ENCODE measurements at places on chromosomes 6 and 20.

- no peak for DNase-seq
- no peak overlapping the region for H3K27ac ChIP-seq
- H3K27me3 ChIP-seq: no peaks in the 10 kb centered on the region
- H3K36me3 ChIP-seq: peaks cover 38% of the 10 kb centered on the region
- no peak overlapping the region for H3K4me3 ChIP-seq
Observed at GRCh38 chr6:36515844-36516243, 31.4 kb downstream of the STK38 start.

GRCh38 chr6:159914565-159914923, 23.8 kb downstream of the MAS1 start:
- no peaks in the 10 kb centered on the region for H3K27me3 ChIP-seq
- H3K4me1 ChIP-seq: no peaks in the 10 kb centered on the region
- H3K27ac ChIP-seq: no peak overlapping the region

DNA sequence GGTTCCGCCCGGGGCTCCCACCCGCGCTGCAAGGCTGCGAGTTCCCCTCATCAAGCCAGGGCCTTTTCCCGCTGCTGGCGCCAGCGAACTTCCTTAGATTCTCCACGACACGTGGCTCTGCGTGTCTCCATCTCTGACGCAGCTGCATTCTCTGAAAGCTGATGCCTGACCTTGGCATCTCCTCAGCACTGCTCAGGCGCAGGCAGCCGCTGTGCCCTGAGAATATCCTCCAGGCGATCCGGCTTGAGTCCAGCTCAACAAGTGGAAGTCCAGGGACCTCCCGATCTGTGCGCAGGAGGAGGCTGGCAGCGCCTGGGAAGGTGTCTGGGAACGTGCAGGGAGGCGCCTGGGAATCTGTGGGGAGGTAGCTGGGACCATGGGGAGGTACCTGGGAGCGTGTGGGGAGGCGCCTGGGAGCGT, 171.2 kb upstream of the THBS2 start:
- no peak for DNase-seq
- no peaks in the 10 kb centered on the region for H3K36me3 ChIP-seq
- H3K27me3 ChIP-seq: no peaks in the 10 kb centered on the region
- H3K27ac ChIP-seq: no peak overlapping the region
- H3K4me3 ChIP-seq: no peak overlapping the region
- H3K4me1 ChIP-seq: peaks cover 7% of the 10 kb centered on the region

DNA sequence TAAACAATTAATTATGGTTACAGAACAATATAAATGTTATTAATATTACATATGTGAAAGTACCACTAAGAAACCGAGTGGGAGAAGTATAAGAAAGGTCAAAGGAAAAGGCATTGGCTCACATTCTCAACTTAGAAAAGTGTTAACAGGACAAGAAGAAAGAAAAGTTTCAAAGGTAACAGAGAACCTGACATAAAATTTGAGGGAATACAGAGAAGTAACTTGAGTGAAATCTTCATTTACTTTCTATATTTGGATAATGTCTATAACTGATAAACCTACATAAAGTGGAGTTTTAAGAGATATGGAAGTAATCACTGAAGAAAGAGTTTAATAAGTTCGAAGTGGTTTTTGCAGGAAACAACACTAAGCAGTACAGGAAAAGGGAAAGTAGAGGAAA, 30.1 kb downstream of the REPS1 start:
- H3K36me3 ChIP-seq: no peaks in the 10 kb centered on the region
- H3K27ac ChIP-seq: no peak overlapping the region
- no peak for DNase-seq
- no peak overlapping the region for H3K4me3 ChIP-seq
- H3K27me3 ChIP-seq: no peaks in the 10 kb centered on the region

- H3K36me3 ChIP-seq: no peaks in the 10 kb centered on the region
- no peak for DNase-seq
- no peak overlapping the region for H3K4me3 ChIP-seq
- H3K4me1 ChIP-seq: no peaks in the 10 kb centered on the region
Observed at GRCh38 chr6:80544555-80544954, 438.1 kb downstream of the BCKDHB start.

- no peaks in the 10 kb centered on the region for H3K36me3 ChIP-seq
- no peak overlapping the region for H3K4me3 ChIP-seq
- DNase-seq: no peak
- no peaks in the 10 kb centered on the region for H3K27me3 ChIP-seq
- H3K4me1 ChIP-seq: no peaks in the 10 kb centered on the region
Observed at GRCh38 chr6:99254616-99255550, 94.6 kb downstream of the FAXC start.

DNA sequence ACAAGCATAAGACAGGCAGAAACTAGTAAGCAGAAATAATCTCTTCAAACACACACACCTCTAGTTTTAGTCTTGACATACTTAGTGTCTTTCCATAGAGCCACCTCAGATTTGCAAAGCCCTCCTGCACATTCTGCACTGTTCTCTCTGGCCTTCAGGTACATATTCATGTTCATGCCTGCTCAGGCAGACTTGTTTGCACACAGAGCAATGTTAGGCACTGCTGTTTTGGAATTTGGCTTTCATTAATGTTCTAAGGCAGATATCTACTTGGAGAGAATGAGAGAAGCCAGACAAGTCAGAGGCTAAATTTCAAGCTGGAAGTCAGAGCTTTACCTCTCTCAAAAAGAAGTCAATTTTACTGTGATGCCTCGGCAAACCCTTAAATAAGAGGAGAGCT, 21.3 kb upstream of the DST start:
- no peak overlapping the region for H3K27ac ChIP-seq
- no peaks in the 10 kb centered on the region for H3K4me1 ChIP-seq
- no peaks in the 10 kb centered on the region for H3K27me3 ChIP-seq
- no peaks in the 10 kb centered on the region for H3K36me3 ChIP-seq
- no peak for DNase-seq

GRCh38 chr6:75089921-75090320, 115.9 kb downstream of the COL12A1 start:
- H3K4me1 ChIP-seq: no peaks in the 10 kb centered on the region
- no peak for DNase-seq
- H3K36me3 ChIP-seq: no peaks in the 10 kb centered on the region
- no peak overlapping the region for H3K27ac ChIP-seq

GRCh38 chr6:3876101-3876500, 26.9 kb downstream of the FAM50B start:
- H3K27ac ChIP-seq: no peak overlapping the region
- no peaks in the 10 kb centered on the region for H3K4me1 ChIP-seq
- peak; percentile 94 for DNase-seq
- no peak overlapping the region for H3K4me3 ChIP-seq
- H3K36me3 ChIP-seq: no peaks in the 10 kb centered on the region

DNA sequence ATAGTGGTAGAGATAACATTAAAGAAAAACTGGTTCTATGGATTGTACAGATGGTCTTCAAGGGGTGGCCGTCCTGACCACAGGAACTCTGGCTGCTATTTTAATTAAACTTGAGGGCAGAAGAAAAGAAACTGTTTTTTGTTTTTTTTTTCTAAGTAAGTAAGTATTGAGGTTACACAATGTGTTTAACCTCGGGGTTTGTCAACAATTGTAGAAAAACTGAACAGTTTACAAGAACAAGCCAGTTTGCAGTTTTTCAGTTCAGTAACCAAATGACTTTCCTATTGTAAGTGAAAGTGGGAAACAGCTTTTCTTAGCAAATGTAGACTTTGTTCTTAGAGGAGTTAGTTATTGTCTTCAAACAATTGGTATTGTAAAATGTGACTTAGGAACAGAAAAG, 77.0 kb downstream of the PLCB1 start:
- H3K27me3 ChIP-seq: no peaks in the 10 kb centered on the region
- peak overlapping the region; percentile 65 for H3K27ac ChIP-seq
- peak; percentile 60 for DNase-seq
- H3K36me3 ChIP-seq: no peaks in the 10 kb centered on the region

GRCh38 chr6:116215414-116215813, 38.5 kb downstream of the TSPYL4 start:
- DNase-seq: peak; percentile 25
- no peaks in the 10 kb centered on the region for H3K4me1 ChIP-seq
- H3K27ac ChIP-seq: no peak overlapping the region
- H3K27me3 ChIP-seq: no peaks in the 10 kb centered on the region

DNA sequence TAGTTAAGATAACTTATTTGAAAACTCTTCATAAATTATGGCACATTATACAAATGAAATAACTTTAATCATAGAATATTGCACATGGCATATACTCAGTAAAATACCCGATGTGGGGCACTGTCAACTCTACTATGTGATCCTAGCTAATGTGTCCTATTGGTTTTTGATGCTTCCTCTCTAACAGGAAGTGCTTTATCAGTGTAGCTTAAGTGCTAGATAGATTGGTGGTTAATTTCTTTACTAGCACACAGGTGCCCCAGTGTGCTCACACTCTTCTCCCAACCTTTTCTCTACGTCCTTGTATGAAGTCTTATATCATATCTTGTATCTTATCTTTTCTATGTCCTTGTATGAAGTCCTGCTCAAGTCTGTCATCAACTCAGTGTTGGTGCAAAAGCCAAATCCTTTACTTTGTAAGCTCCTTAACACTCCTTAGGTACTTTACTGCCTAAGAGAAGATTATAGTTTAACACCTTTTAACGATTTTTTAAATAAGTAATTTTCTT, 358.9 kb downstream of the CENPW start:
- H3K27me3 ChIP-seq: peaks cover 3% of the 10 kb centered on the region
- no peak for DNase-seq
- H3K4me1 ChIP-seq: peaks cover 24% of the 10 kb centered on the region
- no peak overlapping the region for H3K27ac ChIP-seq

- H3K4me3 ChIP-seq: no peak overlapping the region
- H3K27ac ChIP-seq: no peak overlapping the region
- no peaks in the 10 kb centered on the region for H3K4me1 ChIP-seq
Observed at GRCh38 chr6:170089963-170090362, 200.9 kb downstream of the DLL1 start.

GRCh38 chr6:97133067-97133466, 149.9 kb downstream of the MMS22L start:
- no peak overlapping the region for H3K4me3 ChIP-seq
- H3K27ac ChIP-seq: no peak overlapping the region
- H3K4me1 ChIP-seq: no peaks in the 10 kb centered on the region
- no peaks in the 10 kb centered on the region for H3K36me3 ChIP-seq
- DNase-seq: peak; percentile 9
- H3K27me3 ChIP-seq: no peaks in the 10 kb centered on the region

GRCh38 chr6:40912158-40912946, 126.7 kb downstream of the UNC5CL start:
- H3K4me3 ChIP-seq: no peak overlapping the region
- no peaks in the 10 kb centered on the region for H3K36me3 ChIP-seq
- peak; percentile 56 for DNase-seq
- no peaks in the 10 kb centered on the region for H3K4me1 ChIP-seq
- no peak overlapping the region for H3K27ac ChIP-seq
- H3K27me3 ChIP-seq: no peaks in the 10 kb centered on the region

DNA sequence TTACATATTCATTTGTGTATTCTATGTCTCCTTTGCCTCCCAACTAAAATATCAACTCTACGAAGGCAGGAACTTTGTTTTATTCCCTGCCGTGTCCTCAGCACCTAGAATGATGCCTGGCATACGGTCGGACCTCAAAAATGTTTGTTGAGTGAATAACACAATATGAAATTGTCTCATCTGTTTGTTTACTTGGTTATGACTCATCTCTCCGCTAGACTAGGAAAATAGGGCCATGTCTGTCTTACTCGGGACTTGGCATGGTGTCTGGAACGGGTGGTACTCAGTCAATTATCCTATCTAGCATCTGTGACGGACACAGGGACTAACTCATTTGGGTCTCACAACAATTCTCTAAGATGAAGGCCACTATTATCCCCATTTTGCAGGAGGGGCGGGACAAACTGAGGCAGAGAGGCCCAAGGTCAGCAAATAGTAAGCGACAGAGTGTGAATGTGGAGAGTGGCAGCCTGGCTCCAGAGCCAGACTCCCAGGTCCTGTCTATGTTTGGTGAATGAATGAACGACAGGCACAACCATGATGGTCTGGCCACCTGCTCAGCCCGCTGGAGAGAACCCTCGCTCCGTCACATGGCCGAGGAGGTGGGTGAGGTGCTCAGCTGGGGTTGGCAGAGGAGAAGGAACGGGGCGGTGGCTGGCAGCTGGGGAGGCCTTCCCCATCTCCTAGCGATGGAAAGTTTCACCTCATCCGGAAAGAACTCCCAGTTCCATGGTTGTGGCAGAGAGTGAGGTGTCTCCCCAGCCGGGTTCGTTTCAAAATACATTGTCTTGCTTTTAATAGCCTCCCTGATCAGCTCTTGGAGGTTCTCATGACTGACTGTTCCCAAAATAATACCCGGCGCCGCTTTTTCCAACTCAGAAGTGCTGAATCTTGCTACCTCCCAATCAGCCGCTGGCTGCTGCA, 27.6 kb upstream of the NFATC2 start:
- H3K36me3 ChIP-seq: no peaks in the 10 kb centered on the region
- no peaks in the 10 kb centered on the region for H3K27me3 ChIP-seq
- peak overlapping the region; percentile 9 for H3K4me3 ChIP-seq
- DNase-seq: peak; percentile 6

GRCh38 chr6:54195637-54196036, 84.4 kb downstream of the MLIP start:
- DNase-seq: no peak
- no peak overlapping the region for H3K27ac ChIP-seq
- H3K27me3 ChIP-seq: no peaks in the 10 kb centered on the region
- peaks cover 3% of the 10 kb centered on the region for H3K36me3 ChIP-seq
- H3K4me3 ChIP-seq: no peak overlapping the region

DNA sequence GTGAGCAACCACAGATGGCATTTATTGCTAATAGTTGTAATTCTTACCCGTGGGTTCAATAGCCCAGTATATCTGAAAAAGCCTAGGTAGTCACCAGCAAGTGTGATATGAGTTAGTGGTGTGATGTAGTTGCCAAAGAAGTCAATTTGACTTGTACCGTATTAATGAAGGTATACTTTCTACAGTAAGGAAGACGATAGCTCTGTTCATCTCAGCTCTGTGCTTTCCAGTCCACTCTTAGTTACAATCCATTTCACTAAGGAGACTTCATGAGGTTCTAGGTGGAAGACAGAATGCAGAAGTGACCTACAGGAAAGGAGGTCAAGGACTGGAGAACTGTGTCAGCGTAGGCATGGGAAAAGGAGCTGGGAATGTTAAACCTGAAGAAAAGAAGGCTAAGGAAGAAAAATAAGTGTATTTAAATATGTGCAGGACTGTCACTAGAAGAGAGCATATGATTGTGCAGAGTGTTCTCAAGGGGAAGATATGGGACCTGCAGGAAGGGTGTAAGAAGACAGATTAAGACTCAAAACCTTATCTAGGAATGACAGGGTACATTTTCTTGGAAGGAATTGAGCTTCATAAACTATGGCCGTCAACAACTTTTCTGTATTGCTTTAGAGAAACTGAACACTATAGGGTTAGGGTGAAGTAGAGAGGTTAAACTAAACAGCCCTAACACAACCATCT, 116.9 kb upstream of the SCGN start:
- no peaks in the 10 kb centered on the region for H3K4me1 ChIP-seq
- no peaks in the 10 kb centered on the region for H3K27me3 ChIP-seq
- peaks cover 5% of the 10 kb centered on the region for H3K36me3 ChIP-seq

GRCh38 chr6:169627736-169628607, 73.9 kb downstream of the WDR27 start:
- H3K4me1 ChIP-seq: peaks cover 7% of the 10 kb centered on the region
- H3K27me3 ChIP-seq: no peaks in the 10 kb centered on the region
- H3K4me3 ChIP-seq: no peak overlapping the region
- H3K27ac ChIP-seq: peak overlapping the region; percentile 54
- no peaks in the 10 kb centered on the region for H3K36me3 ChIP-seq

Measured in cardiac muscle cell (in vitro differentiated cells and primary cell).